ENCODE measurements at places on chromosomes 16 and 17.

DNA sequence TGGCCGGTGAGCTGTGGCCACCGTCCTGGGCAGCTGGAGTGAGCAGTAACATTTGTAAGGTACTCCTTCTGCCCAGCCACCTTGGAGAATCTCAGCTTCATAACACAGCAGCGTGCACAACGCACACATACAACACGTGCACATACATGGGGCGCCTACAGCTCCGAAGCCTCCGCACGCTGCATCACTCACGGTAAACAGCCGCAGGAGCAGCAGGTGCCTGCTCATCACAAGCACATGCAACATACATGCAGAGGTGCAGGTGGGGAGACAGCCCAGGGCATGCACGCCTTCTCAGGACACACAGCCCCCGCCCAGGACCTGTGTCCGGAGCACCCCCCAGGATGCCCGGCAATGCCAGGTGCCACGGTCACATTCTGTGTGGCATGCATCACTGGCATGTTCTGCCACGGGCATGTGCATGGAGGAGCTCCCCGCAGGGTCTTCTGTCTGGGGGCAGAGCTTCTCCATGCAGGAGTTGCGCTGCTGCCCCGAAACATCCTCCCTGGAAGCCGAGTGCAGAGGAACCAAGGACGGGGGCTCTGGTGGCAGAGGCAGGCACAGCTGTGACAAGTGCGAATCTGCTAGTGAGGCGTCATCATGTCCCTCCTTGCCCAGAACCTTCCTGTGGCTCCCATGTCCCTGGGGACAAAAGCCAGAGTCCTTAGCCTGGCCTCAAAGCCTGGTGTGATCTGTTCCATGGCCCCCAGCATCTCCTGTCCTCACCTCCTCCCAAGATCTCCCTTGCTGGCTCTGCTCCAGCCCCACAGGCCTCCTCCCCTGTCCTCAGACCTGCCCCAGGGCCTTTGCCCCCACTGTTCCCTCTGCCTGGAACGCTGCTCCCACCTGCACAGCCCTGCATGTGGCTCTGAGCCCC, 184.0 kb upstream of the GSE1 start:
- no peak for DNase-seq

DNA sequence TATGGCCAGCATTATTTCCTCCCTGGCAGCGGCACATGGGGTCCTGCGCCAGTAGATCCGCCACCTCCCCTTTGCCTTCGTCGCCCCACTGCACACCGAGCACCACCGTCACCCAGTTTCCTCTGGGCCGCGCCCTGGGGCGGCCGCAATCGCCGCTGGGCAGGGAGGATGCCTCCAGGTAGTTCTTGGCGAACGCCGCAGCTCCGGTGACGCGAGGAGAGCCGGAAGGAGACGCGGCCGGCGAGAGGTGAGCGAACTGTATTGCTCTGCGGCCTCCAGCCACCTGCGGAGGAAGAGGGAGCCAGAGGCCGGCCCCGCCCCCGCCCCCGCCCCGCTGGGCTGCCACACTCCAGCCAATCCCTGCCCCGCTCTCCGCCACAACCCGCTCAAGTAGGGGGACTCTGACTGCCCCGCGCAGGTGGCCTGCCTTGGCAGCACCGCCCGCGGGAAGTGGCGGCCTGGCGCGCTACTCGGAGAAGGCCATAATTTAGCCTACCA, 11.8 kb upstream of the SLFN13 start:
- DNase-seq, result peak; percentile 68

DNA sequence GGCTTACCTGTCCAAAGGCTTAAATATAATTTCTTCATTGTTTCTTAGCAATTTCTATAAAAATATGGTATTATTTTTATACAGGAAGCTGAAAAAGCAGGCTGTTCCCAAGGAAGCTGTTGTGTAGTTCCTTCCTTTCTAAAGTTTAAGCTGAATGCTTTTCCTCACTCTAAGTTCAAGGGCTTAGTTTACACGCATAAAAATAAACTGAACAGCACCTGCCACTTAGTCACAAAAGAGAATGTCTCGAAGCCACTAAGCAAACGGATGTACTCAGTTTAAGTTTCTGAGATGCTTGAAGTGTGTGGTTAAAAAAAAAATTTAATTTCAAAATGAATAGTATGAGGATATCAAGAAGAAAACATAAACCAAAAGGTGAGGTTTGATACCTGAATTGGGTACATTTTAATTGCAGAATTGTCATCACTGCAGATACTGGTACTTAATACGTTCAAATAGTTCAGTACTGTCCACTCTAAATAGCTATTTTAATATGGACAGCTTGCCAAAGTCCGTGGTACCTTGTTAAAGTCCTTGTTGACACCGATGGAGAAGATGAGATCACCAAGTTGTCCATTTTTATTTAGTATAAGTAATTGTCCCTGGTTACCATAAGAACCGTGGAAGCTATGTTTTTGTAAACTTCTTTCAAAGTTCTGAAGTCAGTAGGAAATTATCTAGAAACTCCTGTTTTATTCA, 38.1 kb downstream of the MRTFB start:
- no peak for DNase-seq

DNA sequence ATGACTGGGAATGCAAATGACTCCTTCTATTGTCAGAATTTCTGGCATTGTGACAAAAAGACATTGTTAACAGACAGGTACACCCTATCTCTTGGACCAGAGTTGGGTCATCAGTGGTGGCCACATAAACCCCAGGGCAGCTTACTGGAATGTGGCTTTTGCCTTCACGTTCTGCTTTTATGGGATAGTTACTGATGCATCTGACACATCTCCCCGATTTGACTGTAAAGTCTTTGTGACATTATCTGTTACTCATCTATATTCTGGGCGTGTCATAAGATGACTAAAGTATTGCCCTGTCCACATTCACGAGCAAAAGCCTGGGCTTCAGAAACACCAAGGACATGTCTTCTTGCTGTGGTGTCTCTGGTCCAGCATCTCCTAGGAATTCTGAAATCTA, 18.7 kb upstream of the AQP8 start:
- DNase-seq, result no peak

DNA sequence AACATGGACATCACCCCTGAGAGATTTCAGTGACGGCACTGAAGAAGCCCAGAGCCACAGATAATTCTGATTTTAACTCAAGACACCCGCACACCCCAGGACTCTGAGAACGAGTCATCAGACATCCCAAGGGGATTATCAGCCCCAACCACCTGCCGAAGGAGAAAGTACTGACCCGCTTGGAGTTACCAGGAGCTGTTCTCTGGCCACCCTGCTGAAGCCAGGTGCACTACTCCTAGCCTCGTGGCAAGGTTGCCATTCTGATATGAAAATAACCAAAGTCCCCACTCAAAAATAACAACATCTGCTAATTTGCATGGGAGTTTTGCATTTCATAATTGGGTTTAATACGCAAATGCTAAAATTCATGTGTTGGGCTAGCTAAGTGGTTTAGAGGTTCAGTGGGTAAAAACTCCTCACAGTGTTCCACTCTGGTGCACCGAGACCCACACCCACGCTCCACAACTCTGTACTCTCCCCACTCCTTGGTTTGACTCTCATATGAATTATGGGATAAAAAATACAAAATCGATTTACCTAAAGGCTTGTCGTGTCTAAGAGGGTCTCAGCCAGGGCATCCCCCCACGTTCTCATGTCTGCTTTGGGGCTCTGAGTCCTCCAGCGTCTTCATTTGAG, 143.0 kb upstream of the NOL11 start:
- DNase-seq, result no peak
